ENCODE measurements at places on chromosomes 3 and 15.

DNA sequence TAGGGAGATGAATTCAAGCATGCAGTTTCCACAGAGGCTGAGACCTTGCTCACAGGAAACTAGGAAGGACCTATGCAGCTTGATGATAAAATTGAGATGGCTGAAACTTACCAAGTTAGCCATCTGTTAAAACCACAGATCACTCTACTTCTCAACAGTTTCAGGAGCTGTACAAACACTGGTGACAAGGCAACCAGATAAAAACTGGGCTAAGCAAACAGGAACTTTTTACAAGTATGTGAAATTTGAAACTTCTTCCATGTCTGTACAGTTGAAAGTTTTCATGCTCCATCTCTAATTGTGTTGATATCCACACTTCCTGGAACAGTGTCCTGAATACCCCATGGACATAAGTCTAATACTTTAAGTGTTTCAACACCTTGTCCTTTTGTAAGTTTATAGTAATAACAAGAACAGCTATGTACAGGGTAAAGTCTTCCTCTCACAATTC is 78.2 kb downstream of the FAIM start:
- peak; percentile 7 for DNase-seq

DNA sequence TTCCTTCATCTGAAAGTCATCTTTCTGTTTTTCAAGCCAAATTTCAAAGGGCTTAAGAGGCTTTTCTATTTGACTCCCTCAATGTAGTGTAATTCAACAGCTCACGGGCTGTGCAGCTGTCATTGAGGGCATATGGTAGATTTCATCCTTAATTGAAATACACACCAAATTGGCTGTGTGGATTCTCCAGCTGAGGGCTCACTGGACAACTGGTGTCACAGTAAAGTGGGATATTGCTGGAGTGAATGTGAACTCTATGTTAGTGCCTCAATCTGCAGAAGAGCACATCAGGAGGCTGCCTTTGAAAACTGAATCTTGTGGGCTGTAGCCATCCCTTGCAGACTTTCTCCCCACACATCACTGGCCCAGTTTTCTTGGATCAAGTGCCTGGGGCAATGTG is 120.1 kb downstream of the GALK2 start:
- DNase-seq: no peak

DNA sequence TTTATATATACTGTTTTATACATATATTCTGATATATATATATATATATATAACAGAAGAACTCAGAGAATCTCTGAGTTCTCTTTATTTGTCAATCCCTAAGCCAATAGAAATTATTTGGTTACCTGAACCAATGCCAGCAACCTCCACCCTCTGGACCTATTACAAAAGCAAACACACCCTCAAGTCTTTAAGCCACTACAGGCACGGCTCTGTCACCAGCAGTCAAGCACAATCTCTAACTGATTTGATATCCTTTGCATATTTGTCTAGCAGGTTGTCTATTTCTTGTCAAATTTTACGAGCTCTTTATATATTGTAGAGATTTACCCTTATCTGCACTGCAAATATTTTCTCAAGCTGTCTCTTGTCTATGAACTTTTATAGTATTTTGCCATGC is 66.6 kb upstream of the TOPAZ1 start:
- DNase-seq: no peak

- peak; percentile 65 for DNase-seq
Observed at GRCh38 chr3:123618768-123619484, 34.1 kb upstream of the HACD2 start.

- no peak for DNase-seq
Observed at GRCh38 chr3:105846809-105847208, 22.0 kb downstream of the CBLB start.

DNA sequence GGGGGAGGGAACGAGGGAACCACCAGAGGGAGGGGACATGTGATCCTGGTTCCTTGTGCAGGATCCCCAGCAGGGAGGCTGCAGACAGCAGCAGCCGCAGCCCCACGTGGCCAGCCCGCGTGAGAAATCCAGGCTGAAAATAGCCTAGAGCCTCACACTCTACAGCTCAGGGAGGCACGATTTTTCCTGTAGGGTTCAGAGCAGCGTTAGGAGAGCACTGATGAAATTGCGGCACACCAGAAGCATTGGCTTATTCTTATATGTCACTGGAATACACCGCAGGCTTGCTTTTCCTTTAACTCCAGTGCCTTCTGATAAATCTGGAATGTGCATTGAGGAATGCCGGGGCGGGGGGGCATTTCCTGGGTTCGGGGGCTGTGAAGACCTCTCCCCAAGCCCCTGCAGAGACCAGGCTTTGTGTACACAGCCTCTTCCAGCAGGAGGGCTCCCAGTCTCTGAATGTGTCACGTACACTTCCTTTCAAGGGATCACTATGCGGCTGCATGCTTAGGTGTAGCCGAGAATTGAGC is 193.0 kb downstream of the ATP10A start:
- no peak for DNase-seq

DNA sequence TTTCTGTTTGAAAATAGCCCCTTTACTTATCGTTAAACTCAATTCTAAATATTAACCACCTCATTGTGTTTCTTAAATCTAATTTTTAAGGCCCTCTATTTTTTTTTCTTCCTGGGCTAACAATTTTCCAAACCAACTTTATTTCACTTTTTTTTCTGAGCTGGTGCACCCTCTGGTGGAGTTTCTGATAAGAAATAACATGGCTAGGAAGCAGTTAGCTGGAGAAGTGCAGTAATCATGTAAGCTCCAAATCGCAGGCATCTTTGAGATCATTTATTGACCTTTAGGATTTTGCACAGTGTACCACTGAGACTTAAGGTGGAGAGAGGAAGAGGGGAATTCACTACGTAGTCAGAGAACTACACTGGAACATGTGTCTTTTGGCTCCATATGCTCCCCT is 6.4 kb downstream of the TMEM207 start:
- DNase-seq: no peak

DNA sequence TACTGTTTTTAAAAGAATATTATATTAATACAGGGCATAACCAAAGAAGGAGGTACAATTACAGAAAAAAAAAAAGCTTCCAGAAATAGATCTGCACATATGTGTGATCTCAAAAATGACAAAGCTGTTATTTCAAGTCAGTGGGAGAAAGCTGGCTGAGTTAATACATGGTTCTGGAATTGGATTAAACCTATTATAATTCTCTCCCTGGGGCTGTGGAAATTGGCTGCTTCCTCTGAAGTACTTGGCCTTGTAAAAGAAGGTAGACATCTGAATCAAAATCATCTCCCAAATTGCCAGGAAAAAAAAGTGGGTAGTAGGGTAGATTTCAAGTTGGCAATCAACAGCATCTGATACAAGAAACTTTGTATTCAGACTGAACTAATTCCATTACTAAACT is 723.9 kb upstream of the ALCAM start:
- no peak for DNase-seq

DNA sequence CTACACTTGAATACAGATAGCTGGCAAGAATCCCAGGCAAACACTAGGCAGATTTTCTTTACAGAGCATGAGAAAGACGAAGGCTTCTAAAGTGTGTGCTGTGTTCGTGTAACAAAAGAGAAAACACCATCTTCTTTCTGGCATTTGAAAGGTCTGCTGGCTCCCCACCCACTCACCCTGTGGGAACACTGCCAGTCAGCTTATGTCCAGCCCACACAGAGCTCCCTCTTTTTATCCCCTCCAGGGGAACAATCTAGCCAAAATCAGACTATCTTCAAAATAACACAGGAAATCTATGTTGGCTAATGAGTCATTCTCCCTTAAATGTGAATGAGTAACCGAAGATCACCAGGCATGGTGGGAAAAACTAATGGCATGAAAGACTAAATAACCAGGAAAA is 45.6 kb upstream of the PAQR5 start:
- no peak for DNase-seq

DNA sequence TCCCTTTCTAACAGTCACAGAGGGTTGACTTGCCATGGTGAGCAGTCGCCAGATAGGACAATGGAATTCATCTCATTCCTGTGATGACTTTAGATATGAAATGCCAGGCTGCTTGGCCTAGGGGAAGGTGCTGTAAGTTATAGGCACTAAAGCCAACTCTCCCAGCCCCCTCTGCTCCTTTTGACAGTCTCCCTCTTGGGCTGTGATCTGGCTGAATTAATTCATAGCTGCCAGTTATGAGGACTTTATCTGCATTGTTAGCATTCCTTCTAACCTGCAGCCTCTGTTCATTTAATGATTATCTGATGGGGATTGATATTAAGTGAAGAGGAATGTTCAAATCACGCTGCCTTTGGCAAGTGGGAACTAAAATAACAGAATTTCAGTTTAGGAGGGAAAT is 427.1 kb upstream of the RASGRP1 start:
- DNase-seq: no peak

GRCh38 chr15:67543348-67543718 is 830 bp downstream of the MAP2K5 start:
- no peak for DNase-seq

DNA sequence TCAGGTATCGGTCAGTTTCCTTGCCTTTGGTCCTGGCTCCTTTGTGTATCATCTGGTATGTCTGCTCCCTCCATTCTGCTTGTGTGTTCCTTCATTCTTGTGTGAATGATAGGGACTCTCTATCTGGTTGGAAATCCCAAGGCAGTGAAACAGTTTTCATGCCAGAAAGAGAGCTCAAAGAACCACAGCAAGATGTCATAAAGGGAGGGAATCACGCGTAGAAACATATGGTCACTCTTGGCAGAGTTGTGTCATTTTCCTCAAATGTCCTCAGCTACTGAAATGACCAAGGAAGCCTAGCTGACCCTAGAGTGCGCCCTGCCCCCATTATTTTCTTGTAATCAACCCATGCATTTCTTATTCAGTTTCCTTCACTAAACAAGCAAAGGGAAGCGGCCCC is 48.0 kb downstream of the RASGRP1 start:
- DNase-seq: no peak

GRCh38 chr3:28745436-28745835 is 396.8 kb upstream of the AZI2 start:
- no peak for DNase-seq

DNA sequence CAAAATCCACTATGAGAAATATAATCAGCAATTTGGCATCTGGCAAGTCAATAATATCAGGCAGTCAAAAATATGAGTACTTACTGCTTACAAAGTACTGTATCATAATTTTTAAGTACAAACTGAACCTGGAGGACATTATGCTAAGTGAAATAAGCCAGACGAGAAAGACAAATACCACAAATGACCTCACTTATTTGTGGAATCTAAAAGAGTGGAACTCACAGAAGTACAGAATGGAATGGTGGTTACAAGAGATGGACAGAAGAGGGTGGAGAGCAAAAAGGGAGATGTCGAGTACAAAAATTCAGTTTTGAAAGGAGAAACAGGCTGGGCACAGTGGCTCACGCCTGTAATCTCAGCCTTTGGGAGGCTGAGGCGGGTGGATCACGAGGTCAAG is 12.4 kb downstream of the PCYT1A start:
- no peak for DNase-seq

DNA sequence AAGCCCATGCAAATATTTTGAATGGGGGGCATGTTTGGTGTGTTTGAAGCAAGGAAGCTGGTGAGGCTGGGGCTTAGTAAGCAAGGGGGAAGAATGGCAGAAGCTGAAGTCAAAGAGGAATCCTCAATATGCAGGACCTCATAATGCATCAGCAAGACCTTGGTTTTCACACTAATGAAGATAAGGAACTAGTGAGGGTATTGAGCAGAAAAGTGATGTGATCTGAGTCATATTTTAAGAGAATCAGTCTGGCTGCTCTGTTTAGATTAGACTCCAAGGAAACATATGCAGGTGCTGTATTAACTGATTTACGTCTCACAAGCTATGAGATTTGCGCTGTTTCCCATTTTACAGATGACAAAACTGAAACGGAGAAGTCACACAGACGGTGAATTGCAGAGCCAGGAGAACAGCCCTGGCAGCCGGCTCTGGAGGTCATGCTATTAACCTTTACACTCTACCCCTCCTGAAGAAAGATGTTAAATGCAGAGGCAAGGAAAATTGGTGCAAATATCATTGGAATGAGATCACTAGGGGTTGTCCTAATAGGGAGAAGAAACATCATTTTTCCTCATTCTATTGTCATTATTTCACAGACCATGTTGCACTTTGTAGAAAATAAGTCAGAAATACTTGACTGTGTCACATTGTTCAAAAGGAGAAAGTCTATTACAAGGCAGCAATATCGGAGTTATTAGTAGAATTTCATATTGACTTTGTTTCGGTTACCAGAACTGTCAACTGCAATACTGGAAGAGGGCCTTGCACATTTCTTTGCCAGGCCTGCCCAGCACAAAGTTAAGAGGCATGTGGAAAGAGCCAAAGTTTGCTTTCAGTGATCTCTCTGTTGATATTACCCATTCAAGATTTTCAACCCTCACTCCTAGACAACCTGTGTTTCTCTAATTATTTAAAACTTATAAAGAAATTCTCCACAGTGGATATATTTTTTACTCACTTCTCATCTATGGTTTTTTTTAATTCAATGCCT is 64.9 kb downstream of the COL8A1 start:
- no peak for DNase-seq

DNA sequence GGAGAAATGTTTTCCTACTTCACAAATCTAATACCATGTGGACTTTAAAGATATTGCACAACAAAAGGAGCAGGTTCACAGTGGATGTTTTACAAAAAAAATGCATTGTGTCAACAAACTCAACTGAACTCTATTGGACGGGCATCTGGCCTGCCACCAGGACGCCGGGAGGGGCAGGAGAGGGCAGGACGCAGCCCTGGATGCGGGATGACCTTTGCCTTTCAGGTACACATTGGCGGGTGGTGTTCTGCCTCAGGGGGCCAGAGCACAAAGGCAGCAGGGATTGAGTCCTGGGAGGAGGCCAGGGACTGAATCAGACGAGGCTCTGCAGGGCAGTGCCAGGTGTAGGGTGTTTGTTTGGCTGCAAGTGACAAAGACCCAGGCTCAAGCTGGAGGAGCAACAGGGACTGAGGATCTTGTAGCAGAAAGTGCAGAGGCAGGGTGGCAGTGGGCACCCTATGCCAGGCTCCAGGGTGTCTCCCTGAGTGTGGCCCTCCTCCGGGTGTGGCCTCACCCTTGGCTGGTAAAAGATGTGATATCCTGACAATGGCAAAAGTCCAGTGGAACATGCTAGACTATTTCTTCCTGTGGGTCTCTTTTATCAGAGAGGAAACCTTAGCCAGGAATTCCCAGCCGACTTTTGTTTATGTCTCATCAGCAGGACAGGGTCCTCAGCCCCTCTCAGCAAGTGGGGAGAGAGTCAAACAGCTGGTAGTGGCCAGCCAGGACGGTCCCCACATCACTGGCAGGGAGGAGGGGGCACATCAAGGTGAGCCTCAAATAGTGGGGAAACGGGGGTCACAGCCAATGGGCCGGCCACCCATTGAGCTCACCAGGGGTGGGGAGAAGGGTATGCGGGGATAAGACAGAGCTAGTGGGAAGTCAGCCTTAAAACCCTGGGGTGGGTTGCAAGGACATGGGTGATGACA is 29.7 kb upstream of the KLF13 start:
- DNase-seq: no peak

GRCh38 chr15:85804481-85805170 is 9.9 kb upstream of the KLHL25 start:
- DNase-seq: no peak

GRCh38 chr15:85406916-85407315 is 26.5 kb downstream of the AKAP13 start:
- DNase-seq: no peak

DNA sequence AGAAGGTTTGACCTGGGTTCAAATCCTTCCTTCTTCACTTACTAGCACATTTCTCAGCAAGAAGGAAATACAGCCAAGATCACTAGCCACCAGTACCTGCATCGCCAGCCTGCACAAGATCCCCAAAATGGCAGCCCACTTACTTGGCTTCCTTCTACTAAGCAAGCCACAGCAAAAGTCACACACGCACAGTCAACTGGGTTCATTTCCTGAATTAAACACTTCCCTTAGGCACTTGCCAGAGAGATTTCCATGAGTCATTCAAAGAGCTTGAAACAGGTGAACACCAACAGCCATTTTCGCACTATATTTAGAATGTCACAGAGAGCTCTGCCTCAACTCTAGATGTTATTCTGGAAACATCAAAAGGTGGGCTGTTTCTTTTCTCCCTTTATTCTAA is 42.6 kb downstream of the MGLL start:
- DNase-seq: no peak

Measured in erythroblast (primary cell).